ENCODE measurements at places on chromosomes 16 and 17.

DNA sequence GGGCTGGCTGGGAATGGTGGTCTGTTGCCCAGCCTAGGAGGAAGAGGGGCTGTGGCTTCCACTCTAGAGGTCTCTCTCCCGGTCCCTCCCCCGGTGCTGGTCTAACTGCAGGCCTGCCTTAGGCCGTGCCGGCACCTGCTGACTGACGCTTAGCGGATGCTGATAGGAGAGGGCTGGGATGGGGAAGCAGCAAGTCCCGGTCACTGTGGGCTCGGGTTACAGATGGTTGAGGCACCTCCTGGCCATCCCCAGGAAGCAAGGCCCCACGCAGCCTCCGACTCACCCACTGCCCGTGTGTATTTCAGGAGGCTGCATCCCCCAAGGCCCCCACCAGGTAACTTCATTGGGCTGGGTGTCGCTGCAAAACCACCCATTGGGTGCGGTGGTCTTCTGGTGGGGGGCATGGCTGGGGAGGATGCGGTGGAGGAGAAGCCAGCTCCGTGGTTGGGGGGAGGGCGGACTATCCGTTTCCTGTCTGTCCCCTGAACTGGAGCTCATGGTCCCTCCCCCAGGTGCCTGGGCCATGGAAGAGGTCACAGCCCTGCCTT is 278.9 kb downstream of the SEC14L1 start:
- no peak for DNase-seq

GRCh38 chr16:57049678-57050077 is 42.7 kb upstream of the CPNE2 start:
- DNase-seq, result no peak

DNA sequence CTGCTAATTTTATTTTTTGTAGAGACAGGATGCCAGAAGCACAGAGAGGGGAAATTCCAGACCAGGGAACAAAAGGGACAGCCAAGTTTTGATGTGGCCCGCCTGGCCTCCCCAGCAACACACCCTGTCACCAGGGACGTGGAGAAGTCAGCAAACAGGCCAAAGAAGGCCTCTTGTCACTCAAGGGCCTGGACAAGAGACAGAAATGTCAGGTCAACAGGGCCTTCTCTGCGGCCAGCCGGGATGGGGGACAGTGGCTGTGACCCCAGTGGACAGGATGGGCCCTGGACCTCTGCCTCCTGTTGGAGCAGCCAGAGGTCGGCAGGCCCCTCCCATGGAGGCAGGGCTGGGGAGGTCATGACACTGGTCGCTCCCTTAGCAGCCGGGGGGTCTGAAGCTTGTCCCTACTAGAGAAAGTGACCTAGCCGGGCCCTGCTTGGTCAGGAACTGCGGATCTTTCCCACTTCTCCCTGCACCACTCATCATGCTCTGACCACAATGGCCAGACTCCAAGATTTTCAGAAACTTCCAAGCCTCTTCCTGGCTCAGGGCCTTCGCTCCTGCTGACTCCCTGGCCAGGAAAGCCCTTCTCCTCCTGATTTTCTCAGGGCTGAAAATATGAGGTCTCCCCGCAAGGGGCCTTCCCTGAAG is 9.2 kb upstream of the TVP23A start:
- no peak for DNase-seq

- peak; percentile 46 for DNase-seq
Measured at GRCh38 chr16:576823-577201, 7.0 kb downstream of the PIGQ start.

- DNase-seq, result no peak
Measured at GRCh38 chr17:31754239-31754945, 104.7 kb downstream of the COPRS start.

- no peak for DNase-seq
Measured at GRCh38 chr17:3896108-3896967, 3.5 kb upstream of the CAMKK1 start.

DNA sequence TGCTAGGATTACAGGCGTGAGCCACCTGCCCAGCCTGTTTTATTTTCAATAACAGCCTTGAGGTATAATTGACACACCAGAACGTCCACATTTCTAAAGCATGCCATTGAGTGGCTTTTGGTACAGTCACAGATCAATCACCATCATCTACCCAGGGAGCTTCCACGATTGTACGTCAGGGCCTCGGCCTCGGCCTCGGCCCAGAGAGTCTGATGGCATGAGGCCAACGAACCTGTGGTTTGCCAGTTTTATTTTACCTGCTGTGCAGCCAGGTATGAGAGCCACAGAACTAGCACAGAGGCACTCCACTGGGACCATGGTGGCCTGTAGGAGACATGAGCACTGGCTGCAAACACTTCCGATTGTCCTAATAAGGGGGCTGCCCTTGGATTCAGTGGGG is 8.3 kb downstream of the UBALD1 start:
- no peak for DNase-seq

GRCh38 chr16:79047337-79047736 is 553.2 kb downstream of the MAF start:
- DNase-seq, result peak; percentile 29

- no peak for DNase-seq
Measured at GRCh38 chr17:67863624-67864247, 38.4 kb downstream of the BPTF start.

DNA sequence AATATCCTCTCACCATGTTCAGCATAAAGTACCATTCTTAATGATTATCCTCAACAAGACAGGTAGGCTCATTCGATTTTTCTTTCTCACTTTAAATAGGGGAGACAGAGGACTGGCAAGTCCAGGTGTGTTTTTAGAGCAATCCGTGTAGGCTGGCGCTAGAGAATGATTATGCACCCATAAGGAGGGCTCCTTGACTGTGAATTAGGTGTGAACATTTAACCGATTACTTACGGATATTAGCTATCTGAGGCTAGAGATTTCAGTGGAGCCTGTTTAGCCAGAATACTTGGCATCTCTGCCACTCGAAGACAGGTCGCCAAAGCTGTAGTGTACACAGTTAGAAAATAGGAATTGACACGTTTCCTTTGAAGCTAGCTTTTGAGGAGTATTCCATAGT is 1.9 kb downstream of the SEC14L1 start:
- peak; percentile 19 for DNase-seq

GRCh38 chr17:67824735-67825626 is at the start of gene BPTF:
TSS of gene BPTF (plus strand) at chr17:67825503. CDS start at chr17:67825725, 222 bp downstream.
- peak; percentile 95 for DNase-seq

DNA sequence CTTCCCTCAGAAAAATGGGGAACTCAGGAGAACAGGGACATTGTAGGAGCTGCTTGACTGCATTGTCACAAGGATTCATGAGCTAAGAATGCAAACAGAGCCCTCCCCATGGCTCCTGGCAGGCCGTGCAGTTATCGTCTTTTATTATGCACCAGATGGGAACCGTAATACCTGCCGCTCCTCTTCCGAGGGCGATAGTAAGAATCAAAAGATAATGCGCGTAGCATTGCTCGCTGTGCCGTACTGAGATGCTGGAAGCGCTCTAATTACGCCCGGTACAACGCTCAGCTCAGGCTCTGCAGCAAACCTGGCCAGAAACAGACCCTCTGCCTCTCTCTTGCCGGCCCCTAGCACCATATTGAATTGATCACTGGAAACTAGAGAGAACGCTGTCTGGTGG is 87.1 kb upstream of the PLCG2 start:
- no peak for DNase-seq

DNA sequence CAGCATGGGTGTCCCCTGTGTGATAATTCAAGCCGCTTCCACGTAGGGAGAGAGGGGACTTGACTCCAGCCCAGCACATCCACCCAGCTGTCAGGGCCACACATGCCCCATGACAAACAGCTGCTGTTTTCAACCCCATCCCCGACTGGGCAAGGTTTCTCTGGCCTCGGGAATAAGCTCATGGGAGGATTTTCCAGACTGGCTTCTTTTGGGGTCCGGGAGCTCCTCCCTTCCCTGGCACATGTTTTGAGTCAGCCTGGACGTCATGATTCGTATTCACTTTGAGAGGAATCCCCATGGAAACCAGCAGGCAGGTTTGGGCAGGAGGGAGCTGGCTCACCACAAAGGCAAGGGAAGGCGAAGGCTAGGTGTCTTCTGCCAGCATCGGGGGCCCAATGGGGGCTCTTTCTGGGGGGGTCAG is 156.4 kb downstream of the CMIP start:
- DNase-seq, result no peak

DNA sequence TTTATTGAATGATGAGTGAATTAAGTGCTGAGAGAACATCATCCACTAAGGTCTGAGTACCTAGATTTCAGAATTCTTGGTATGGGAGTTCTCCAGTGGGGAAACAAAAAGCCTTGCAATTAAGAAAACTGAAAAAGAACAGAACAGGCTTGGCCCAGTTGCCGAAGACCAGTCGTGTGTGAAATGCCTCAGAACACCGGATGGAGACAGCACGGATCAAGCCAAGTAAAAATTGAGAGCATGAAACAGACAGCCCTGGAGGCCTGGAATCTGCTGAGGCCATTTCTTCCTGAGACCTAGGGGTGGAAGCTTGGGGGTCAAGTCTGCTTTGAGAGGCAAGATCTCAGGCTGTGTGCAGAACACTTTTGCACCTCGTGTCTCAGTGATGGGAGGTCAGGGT is 43.3 kb downstream of the GRIN2A start:
- no peak for DNase-seq

- no peak for DNase-seq
Measured at GRCh38 chr17:72945473-72945872, 147.0 kb downstream of the SLC39A11 start.

DNA sequence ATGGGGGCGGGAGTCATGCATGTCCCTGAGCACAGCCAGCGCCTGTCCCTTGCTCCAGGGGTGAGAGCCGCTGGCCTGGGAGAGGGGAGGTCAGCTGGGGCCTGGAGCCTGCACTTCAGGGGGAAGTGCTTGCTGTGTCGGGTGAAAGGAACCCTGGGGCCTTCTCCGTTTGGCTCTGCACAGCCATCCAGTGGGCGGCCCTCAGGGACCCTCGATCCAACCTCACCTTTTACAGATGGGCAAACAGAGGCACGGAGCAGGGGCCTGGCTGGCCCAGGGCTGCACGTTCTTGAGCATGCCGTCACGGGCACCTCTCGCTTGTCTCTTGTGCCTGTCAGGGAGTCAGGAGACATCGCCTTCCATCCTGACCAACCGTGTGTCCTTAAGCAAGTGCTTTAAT is 1.8 kb downstream of the SNX20 start:
- no peak for DNase-seq

- peak; percentile 88 for DNase-seq
Measured at GRCh38 chr17:50345432-50346312, at the start of gene XYLT2. TSS of gene XYLT2 (plus strand) at chr17:50346126. CDS start at chr17:50346141, 15 bp downstream.

DNA sequence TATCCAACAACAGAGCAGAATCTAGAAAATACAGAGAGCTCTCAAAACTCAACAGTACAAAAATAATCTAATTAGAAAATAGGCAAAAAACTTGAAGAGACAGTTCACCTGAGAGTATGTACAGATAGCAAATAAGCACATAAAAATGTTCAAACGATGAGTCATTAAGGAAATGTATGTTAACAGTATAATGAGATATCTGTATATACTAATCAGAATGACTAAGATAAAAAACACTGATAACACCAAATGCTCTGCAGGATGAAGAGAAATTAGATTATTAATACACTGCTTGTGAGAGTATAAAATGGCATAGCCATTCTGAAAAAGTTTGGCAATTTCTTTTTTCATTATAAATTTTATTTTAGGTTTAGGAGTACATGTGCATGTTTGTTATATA is 1307.6 kb upstream of the GOT2 start:
- no peak for DNase-seq

DNA sequence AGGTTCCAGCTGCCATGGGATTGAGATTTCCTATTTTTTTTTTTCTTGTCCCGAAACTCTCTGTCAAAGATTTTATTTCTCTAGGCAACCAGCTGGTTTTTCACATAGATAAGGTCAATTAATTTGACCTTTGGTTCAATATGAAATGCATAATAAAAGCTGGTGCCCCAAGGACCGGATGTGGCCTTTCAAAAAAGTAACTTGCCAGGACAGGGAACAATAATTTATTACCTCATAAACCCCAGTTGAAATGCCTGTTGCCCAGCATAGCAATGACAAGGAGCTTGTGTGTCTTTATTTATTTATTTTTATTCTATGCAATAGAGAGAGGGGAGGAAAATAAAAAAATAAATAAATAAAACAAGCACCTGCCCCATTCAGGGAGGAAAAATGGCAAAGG is 472.7 kb downstream of the KCNJ2 start:
- DNase-seq, result no peak

DNA sequence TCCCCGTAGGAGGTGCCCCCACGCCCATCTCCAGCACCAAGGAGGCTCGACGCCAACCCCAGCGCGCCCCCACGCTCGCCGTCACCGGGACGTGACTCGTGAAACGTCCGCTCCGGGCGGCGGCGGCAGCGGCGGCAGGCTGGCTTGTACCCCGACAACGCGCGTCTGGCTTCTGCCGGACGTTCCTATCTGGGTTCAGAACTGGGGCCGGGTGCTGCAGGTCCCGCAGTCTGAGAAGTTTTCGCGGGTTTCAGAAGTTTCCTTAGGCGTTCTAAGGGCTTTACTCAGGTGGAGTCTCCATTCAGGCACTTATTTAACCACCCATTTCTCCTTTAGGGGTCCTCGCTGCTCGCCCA is 672 bp upstream of the ALKBH5 start:
- DNase-seq, result no peak

- DNase-seq, result no peak
Measured at GRCh38 chr16:11857161-11857560, 5.8 kb upstream of the RSL1D1 start.

DNA sequence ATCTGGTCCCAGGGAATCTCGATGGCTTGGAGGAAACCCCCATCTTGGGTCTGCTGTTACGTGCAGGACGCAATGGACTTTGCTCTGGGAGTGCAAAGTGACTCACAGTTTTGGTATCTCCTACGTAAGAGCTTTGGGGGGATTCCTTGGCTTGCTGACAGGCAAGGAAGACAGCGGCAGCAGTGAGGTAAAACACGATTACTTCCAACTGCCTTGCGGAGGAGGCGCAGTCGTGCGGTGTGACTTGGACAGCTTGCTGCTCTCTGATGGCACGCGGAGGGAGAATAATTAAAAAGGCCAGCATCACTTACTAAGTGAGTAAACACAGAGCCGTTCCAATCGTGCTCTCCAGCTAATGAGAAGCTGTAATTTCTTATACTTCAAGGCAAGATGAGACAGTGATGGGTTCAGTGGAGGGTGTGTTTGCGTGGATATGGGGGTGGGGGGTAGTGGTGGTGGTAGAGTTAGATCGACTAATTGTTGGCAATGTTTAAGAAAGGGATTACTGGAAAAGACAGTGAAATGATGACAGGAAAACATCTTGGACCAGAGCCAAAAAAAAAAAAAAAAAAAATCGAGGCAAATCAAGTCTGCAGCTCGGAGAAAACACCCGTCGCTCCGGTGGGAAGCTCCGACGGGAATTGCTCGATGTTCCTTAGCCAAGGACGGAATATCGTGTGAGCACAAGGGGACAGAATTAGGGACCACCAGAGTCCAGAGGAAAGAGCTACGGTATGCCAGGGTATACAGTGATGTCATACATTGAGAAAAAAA is 184.8 kb upstream of the ZFHX3 start:
- no peak for DNase-seq

GRCh38 chr16:50932348-50932935 is 190.6 kb downstream of the CYLD start:
- DNase-seq, result no peak

Measured in NAMALWA (cell line).